ENCODE measurements at places on chromosomes 1 and 21.

GRCh38 chr1:89682611-89683010 lies 49.7 kb downstream of the LRRC8C start:
- no peak for DNase-seq

DNA sequence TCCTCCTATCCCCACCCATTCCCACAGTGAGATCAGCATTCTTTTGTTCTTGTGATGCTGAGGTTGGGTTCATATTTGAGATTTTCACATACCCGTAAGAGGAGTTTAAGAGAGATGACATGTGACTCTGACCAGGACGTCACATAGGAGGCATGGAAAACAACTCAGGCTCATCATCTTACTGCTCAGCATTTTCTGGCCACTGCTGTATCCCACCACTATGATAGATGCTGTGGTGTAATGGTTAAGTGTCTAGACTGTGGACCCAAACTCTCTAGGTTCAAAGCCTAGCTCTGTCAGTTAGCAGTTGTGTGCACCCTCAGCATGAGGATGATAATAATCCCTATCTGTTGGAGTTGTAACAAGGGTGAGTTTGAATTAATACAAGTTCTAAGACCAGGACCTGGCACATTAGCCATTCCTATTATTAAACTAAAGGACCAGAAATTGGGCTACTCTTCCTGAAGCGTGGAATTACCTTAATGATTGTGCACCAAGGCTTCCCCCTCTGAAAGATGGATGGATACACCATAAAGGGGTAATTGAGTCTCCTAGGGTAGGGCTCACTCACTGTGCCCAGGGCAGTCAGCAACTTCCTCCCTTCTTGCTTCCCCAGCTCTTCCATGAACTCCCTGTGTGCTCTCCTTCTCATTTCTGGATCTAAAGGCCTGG lies 40.9 kb downstream of the LGR6 start:
- DNase-seq = no peak

DNA sequence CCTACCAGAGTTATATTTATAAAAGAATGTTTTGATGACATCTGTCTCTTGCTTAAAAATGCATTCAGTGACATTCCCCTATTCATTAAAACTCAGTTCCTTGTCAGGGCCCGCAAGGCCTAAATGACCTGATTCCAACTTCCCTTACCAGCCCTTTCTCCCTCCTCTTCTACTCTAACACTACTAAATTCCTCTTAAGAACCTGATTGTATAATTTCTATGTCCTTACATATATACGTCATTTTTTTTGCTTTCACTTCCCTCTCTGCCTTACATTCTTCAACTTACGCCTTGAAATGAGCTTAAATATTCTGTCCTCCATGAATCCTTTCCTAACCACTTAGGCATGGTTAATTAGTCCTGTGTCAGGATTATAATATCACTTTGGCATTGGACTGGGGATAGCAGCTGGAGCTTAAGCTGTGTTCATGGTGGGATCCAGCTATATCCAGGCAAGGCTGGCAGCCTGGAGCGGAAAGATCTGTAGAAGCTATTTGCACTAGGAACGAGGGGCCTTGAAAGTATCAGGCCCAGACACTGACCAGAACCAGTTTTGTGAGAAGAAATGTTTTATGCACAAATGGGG lies 360.2 kb upstream of the PTBP2 start:
- DNase-seq = no peak

- no peak for DNase-seq
Observed at GRCh38 chr1:175269151-175269550, 76.6 kb upstream of the KIAA0040 start.

GRCh38 chr1:51635615-51636014 lies 18.7 kb downstream of the OSBPL9 start:
- DNase-seq = no peak

Measured in NCI-H774 (cell line).